Fibroblast of skin of abdomen (primary cell): ENCODE measurements at places on chromosomes 16 and 17.
A peak's percentile ranks its signal among the peaks of the same experiment; 100 is the strongest.

DNA sequence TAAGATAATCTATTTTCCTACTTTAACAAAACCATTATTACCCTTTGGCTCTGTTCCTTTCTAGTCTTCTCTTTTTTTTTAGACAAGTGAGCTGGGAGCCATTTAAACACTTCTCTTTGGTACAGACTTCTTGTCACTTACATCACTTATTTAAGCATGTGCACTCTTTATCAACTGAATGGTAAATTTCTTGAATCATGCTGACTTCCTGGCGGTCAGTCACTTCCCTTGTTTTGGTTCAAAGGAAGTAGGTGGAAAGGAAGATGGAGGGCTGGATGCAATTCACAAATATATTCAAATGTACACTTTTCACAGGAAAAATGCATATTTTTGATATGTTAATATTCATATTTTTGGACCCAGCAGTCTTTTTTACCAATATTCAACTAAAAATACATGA, 97.1 kb downstream of the ITFG1 start:
- DNase-seq = no peak

- no peak for DNase-seq
These were observed 209.5 kb upstream of the MPHOSPH6 start for GRCh38 chr16:82379551-82379950.

- DNase-seq = no peak
These were observed 143.6 kb upstream of the NOL11 start for GRCh38 chr17:67573987-67574657.

DNA sequence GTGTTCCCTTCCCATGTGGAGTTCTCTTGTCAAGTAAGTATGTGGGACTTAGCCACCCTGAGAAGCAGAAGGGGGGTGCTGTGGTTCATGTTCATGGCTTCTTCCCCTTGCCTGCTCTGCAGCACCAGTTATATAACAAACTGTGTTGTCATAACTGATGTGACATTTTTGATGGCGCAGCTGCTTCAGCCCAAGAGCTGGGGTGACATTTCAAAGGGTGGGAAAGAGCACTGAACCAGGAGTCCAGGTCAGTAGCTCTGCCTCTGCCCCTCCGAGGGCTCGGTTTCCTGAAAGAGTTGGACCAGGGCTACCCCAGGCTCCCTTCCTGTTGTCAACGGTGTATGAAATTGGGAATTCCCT, 7.4 kb downstream of the GNAO1 start:
- DNase-seq = no peak

- DNase-seq = no peak
These were observed 9.7 kb upstream of the ARL5C start for GRCh38 chr17:39175695-39176093.

DNA sequence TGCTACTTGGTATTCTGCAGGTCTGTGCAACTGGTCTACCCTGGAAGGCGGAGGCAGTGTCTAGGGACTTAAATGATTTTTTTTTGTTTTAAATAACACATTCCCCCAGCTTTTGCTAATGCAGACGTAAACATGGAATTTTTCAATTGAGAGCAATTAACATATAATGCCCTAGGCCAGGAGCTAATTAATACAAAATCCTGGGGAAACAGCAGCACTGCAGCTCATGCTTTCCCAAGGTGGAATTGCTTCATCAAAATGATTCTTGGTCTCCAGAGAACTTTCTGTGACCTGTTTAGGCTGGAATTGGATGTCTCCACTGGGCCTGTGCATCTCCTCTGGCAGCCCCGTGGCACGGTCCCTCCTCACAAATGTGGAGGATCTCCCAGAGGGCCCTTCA, 50.6 kb downstream of the SHISA9 start:
- no peak for DNase-seq

- no peak for DNase-seq
These were observed 118.0 kb upstream of the PLCG2 start for GRCh38 chr16:81661082-81661481.

- DNase-seq = no peak
These were observed 33.3 kb downstream of the MSI2 start for GRCh38 chr17:57289613-57290012.

- DNase-seq = no peak
These were observed 7.0 kb downstream of the ZC3H18 start for GRCh38 chr16:88577166-88577565.

DNA sequence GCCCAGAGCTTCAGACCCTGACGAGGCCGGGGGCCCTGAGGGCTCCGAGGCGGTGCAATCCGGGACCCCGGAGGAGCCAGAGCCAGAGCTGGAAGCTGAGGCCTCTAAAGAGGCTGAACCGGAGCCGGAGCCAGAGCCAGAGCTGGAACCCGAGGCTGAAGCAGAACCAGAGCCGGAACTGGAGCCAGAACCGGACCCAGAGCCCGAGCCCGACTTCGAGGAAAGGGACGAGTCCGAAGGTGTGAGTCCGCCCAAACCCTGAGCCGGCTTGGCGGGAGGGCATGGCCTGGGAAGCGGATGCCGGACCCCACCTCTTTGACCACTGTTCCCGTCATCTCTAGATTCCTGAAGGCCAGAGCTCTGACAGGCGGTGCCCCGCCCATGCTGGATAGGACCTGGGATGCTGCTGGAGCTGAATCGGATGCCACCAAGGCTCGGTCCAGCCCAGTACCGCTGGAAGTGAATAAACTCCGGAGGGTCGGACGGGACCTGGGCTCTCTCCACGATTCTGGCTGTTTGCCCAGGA, 4.4 kb downstream of the NOL3 start:
- DNase-seq = no peak

DNA sequence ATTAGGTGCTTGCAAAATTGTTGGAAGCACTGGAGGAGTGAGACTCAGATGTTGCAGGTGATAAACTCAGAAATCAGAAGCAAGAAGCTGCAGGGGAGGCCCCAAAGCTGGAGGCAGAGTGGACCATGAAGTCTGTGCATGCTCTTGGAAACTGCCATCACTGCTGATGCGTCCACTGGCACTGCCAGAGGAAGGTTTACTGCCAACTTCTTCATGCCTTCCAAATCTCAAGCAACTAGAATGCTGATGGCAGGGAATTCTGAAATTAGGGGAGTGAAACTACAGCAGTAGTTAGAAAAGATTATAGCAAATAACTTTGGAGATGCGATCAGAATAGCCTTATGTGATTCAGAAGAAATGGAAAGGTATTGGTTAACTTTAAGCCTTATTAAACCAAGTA, 277.1 kb upstream of the SDK2 start:
- DNase-seq = no peak

DNA sequence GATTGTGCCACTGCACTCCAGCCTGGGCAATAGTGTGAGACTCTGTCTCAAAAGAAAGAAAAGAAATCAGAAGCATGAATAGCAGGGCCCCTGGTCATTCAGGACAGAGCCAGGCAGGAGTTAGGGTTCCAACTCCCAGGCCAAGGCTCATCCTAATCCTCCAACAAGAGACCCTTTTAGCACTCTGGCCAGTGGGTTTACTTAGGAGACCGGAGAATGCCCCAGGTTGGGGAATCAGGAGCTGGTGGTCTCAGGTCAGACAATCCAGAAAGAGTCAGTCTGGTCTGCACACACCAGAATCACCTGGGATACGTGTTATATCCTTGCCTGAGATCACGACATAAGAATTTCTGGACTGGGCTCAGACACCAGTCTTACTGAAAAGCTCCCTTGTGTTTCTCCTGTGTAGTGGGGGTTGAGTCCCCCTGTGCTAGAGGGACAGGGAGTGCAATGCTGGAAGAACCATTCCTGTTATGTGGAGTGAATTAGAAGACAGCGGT, 48.7 kb downstream of the CCDC42 start:
- no peak for DNase-seq

DNA sequence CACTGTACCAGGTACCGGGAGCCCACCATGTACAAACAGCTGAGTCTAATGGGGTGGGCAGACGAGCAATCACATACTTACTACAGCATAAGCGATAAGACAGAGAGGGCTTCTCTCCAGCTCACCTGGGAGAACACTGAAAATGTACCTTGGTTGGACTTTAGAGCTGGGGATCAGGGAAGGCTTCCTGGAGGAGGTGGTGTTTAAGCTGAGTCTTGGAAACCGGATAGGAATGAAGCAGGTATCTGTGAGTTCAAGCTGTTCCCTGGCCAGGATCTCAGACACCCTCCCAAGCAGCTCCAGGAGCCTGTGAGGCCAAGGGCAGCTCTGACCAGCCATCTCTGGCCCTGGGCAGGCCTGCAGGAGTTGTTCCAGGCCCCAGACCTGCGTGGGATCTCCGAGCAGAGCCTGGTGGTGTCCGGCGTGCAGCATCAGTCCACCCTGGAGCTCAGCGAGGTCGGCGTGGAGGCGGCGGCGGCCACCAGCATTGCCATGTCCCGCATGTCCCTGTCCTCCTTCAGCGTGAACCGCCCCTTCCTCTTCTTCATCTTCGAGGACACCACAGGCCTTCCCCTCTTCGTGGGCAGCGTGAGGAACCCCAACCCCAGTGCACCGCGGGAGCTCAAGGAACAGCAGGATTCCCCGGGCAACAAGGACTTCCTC, 8.0 kb upstream of the SERPINF1 start:
- no peak for DNase-seq

GRCh38 chr17:45686250-45686649, 97.9 kb upstream of the CRHR1 start:
- DNase-seq = no peak

GRCh38 chr16:66169817-66170216, 196.7 kb upstream of the CDH5 start:
- no peak for DNase-seq

GRCh38 chr17:41505007-41505808, at the start of gene KRT13:
Gene KRT13, minus strand, starts transcription at chr17:41505612. Its CDS starts 62 bp downstream, at chr17:41505550.
- no peak for DNase-seq

GRCh38 chr16:57843400-57843799, 41.1 kb upstream of the KIFC3 start:
- no peak for DNase-seq

DNA sequence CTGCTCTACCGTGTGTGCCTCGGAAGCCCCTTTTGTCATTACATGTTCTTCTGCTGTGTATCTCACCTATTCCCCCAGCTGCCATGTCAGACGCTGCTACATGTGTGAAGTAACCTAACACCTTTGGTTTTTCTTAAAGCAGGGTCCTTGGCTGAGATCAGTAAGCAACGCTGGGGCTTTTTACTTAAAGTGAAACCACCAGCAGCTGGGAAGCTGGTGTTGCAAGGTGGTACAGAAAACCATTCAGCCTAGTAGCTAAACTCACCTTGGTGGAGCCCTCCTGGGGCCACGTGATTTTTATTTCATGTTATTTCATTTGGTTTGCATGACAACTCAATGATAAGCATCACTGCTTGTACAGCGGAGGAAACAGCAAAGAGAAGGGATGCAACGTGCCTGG, 62.6 kb downstream of the PLCG2 start:
- no peak for DNase-seq

DNA sequence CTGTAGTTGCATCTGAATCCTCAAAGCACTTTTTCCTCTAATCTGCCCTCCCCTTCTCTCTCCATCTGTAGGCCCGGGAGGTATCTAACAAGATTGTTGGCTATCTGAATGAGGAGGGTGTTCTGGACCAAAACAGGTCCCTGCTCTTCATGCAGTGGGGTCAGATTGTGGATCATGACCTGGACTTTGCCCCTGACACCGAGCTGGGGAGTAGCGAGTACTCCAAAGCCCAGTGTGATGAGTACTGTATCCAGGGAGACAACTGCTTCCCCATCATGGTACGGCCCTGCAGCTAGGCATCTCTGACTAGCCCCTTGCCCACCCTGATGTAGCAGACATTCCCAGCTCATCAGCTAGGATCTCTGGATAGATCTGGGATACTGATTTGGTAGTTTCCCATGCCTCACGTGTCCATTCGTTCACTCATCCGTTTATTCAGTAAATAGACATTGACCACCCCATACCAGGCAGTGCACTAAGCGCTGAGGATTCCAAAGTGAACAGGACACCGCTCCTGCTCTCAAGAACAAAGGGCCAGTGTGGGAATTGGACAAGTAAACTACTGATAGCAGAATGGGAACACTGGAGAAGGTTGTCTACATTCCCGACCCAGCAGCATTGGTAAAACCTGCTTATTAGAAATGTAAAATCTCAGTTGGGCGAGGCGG, 12.1 kb downstream of the LPO start:
- no peak for DNase-seq

GRCh38 chr16:49855280-49855821, 561 bp downstream of the ZNF423 start:
- DNase-seq = peak; percentile 83
